ENCODE measurements at places on chromosomes 7 and 10. TPM values are rescaled to one million over a fixed set of nuclear protein-coding genes. Genes with fewer than 3 reads are reported as not detected.

The ZNF503 gene
- 15.7 TPM for total RNA-seq

The RARRES2 gene
- total RNA-seq, result 73.1 TPM

The NUTM2E gene
- not detected for total RNA-seq

The DENND11 gene
- total RNA-seq, result 19.1 TPM

The KCNH2 gene
- 2.4 TPM for total RNA-seq

The PMPCB gene
- 40.9 TPM for total RNA-seq

The IFIT3 gene
- 19.0 TPM for total RNA-seq

The SPDYE16 gene
- 0.48 TPM for total RNA-seq

The LRRC17 gene
- 8.1 TPM for total RNA-seq

The HOXA5 gene
- total RNA-seq, result 8.0 TPM

The ST8SIA6 gene
- total RNA-seq, result 2.9 TPM

The C10orf67 gene
- not detected for total RNA-seq

The SUMF2 gene
- total RNA-seq, result 95.2 TPM

The BTBD16 gene
- 1.2 TPM for total RNA-seq

The UCMA gene
- total RNA-seq, result not detected

The INMT gene
- 83.0 TPM for total RNA-seq
